ENCODE measurements at places on chromosomes 6 and 20.

GRCh38 chr20:33839591-33839990 lies 28.4 kb downstream of the CHMP4B start:
- DNase-seq = no peak

DNA sequence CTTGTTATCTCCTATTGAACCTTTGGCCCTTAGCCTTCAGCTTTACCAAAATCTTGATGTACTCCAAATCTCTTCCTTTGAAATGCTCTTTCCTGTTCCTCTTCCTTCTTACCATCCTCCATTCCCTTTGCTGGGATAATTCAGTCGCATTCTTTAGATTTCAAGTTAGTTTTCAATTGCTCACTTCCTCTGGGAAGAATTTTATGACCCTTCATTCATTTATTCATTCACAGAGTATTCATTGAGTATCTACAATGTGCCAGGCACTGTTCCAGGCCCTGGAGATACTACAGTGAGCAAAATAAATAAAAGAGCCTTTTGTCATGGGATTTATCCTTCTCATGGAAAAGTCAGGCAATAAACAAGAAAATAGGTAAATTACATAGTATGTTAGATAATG lies 548.2 kb upstream of the FLRT3 start:
- DNase-seq = no peak

DNA sequence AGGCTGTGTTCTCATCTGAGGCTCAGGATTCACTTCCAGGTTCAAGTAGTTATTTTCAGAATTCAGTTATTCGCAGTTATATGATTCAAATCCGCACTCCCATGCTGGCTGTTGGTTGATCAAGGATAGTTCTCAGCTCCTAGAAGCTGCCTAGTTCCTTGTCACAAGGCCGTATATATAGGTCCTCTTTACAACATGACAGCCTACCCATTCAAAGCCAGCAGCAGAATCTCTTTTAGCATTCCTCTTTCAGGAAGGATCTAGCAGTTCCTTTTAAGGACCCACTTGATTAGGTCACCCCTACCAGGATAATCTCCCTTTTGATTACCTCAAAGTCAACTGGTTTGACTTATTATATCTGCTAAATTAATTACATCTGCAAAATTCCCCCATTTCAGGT lies 23.8 kb upstream of the LAMP5 start:
- DNase-seq = no peak

DNA sequence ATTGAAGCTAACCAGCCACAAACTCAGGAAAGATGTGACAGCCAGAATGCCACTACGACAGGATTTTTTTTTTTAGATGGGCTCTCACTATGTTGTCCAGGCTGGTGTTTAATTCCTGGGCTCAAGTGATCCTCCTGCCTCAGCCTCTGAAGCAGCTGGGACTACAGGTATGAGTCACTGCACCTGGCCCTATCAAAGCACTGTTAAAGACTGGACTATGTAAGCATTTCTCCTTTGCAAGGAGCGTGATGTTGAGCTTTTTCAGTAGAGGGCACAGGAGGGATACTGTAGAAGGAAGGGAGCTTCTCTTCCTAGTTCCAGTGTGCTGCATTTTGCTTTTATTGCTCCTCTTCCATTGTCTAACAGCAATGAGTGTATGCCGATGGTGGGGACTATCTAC lies 35.8 kb downstream of the ZBTB9 start:
- no peak for DNase-seq

DNA sequence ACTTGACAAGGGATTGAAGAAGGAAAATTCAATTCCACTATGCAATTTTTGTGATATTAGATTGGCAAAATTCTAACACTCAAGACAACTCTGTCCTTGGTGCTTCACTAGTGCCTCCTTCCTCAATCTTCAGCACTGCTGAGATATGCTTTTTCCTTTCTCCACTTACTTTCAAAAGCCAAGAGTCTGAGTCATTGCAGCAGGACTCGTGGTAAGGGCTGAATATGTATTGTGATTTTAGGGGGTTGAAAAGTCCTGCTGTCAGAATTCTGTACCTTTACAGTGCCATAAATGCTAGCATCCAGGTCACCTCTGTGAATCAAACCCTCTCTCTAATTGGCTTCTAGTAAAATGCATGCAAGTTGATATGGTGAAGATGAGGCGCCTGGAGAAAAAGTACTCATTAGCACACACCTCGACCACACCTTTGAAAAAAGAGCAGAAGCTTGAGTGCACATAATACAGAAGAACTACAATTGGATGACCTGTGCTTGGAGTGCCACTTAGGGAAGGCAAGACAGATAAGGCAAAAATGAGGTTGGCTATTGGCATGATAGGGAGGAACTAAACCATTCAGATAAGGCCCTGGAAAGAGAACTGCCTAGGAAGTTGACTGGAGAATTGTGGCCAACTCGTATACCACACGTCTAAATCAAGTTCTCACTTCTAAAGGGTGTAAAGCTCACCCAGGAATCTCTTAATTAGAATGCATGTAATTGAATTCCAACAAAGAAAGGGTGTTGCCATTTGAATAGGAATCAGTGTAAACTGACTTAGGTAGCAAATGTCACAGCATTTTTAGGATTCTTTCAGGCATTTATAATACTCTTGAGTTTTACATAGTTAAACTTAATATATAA lies 43.6 kb upstream of the FAM83B start:
- DNase-seq = no peak

GRCh38 chr6:138719011-138719635 lies 54.4 kb upstream of the CCDC28A start:
- no peak for DNase-seq

- DNase-seq = no peak
Measured at GRCh38 chr20:19370076-19371075, 157.9 kb downstream of the SLC24A3 start.

GRCh38 chr20:4875578-4876067 lies 125.7 kb downstream of the SLC23A2 start:
- DNase-seq = no peak

DNA sequence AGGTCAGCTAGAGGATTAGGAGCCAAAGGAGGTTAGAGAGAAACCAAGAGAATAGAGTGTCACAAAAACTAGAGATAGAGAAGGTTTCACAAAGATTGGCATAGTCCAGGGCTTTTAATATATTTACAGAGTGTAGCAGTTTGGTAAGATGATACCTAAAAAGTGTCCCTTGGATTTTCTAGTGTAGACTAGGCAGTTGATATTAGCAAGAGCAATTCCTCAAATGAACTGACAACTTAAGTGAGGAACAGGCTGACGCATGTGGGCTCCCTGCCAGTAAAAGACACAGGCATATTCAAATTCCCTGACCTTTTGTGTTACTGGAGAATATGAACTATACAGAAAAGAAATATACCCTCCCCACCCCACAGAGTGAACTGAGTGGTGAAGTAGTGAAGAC lies 40.1 kb downstream of the VTA1 start:
- DNase-seq = no peak

DNA sequence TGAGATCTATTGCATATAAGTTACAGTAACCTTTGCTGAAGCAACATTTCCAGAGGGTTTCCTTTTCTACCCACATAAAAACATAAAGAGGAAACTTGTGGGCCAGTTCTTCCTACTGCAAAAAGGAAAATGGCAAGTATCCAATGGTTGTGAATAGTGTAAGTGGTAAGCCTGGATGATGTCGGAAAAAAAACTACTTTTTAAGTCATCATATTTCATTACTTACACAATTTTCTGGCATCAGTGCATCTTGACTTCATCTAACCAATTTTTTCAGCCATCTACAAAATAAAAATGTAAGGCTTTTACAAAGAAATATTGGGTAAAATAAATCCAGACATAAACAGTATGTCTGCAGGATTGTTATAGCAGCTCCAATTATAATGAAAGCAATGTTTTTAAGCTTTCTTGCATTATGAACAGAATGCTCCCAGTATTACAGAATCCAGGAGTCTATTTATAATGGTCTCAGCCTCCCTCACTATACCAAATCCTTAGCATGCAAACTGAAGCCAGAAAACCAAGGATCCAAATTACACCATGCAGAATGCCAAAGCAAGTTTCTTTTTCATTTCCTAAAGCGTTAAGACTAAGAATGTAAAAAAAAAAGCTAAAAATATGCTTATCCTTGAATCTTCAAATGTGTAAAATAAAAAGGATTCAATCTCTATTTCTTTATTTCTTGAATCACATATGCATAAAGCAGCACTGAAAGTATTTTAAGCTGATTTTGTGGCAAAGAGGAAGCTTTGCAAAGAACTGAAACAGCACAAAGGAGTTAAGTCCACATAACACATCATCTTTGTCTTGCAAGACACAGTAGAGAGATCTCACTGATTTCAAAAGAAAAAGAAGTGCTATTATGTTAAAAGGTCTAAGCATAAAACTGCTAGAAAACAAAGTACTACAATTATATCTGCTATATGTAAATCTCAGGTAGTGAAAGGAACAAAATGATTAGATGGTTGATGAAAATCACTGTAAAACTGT lies 126.8 kb upstream of the HMGCLL1 start:
- DNase-seq = no peak

DNA sequence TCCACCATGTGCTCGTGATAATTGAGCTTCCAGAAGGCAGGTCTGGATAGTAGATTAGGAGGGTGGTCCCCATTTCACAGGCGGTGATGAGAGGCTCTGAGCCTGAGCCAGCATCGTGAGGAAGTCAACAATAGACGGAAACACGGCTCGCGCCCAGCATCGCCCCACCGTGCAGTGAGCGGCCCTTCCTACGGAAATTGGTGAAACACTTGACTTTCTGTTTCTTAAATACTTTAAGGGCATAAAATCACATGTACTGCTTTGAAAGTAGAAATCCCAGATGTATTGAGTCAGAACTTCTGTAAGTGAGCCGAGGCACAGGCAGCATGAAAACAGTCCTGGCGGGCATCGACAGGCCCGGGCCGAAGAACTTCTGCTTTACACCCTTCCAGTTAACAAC lies 4.3 kb upstream of the KIF25 start:
- no peak for DNase-seq

GRCh38 chr20:36153736-36154699 lies 522 bp upstream of the EPB41L1 start:
- DNase-seq = no peak

DNA sequence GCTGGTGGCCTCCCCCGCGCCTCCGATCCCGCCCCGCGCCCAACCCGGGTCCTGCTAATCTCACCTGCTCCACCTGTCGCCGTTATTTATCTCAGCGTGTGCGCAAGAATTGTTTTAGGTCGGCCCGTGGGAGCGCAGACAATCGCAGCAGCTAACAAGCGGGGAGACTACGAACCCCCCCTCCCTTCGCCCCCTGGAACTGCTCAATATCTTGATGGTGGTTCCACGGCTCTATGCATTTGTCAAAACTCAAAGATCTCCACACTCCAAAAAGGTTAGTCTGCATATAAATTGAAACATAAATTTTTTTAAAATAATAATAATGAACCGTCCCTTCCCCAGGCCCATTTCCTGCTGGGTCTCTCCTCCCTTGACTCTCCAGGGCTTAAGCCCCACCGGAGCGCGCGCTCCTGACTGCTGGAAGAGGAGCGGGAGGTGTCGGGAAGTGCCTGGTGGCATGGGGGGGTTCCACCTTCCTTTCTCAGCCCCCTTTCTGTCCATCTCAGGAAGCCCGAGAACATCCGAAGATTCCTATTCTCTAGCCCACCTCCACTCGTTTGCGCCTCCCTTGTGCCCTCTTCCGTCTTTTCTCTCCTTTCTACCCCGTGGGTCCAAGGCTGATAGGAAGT lies 1.6 kb upstream of the MDGA1 start:
- no peak for DNase-seq

- no peak for DNase-seq
Measured at GRCh38 chr6:10384610-10385523, 30.0 kb downstream of the TFAP2A start.

DNA sequence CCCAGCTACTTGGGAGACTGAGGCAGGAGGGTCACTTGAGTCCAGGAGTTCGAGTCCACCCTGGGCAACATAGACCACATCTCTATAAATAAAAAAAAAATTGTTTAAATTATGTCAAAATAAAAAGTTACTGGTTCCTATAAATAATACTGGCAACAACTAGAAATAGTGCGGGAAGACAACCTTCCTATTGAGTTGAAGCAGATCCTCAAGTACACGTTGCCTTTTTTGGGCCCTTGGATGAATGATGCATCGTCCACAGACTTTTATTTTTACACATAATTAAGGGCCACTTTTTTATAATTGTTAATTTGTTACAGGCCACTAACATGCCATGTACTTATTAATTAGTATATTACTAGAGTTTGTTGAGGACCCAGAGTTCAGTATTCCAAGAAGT lies 31.1 kb downstream of the KIZ start:
- no peak for DNase-seq

- DNase-seq = no peak
Measured at GRCh38 chr20:1674361-1674760, 16.8 kb upstream of the SIRPG start.

DNA sequence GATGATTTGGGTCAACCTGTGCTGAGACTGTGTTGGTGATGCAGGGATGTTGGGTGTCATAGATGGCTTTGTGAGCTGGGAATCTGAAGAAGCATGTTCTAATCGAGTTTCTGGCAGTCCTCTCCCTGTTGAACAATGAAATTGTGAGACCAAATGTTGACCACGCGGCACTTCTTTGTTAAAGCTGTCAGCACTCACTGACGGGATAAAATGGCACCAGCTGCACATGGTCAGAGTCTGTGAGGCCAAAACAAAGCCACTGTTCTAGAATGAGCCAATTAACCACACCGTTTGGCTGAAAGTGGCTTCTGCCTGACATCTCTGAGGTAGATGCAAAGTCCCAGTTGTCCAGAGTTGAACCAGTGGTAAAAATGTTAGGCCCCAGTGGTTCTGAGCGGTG lies 562.2 kb downstream of the KIF16B start:
- no peak for DNase-seq

DNA sequence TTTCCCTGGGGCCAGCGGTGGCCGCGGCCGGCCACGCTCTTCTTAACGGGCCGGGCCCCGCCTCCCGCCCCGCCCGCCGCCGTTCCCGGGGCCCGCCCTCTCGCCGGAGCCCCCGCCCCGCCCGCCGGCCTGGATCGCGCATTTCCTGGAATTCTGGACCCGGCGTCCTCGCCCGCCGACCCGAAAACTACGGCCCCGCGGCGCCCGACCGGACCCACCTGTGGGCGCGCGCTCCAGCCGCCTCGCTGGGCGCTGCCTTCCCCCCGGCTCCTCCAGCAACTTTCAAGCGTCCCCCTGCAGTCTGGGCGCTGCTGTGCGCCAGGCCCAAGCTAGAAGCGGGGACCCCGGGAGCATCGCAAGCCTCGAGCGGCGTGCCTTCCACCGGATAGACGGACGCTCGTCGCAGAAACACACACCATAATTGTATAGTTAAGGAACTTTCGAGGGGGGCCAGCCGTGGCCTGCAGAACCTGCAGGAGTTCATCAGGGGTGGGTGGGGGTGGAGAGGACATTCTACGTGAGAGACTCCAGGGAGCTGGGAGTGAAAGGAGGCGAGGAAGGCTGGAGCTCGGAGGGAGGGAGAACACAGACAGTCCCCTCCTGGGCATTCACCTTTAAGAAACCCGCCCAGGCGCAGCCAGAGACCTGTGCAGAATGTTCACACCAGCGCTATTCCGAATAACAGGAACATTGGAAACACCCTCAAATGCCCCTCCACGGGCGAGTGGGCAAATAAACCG lies at the start of gene ADA:
ADA (minus strand) TSS at position 16 of the 740 bp plus-strand sequence. CDS start 92 bp downstream, outside the sequence.
- DNase-seq = no peak

Data from stimulated activated CD4-positive, alpha-beta T cell treated with anti-CD3 and anti-CD28 coated beads, Interleukin-2, amount 100 ng/mL, for 48 hours (primary cell).